ENCODE measurements at places on chromosomes 12 and 14.

DNA sequence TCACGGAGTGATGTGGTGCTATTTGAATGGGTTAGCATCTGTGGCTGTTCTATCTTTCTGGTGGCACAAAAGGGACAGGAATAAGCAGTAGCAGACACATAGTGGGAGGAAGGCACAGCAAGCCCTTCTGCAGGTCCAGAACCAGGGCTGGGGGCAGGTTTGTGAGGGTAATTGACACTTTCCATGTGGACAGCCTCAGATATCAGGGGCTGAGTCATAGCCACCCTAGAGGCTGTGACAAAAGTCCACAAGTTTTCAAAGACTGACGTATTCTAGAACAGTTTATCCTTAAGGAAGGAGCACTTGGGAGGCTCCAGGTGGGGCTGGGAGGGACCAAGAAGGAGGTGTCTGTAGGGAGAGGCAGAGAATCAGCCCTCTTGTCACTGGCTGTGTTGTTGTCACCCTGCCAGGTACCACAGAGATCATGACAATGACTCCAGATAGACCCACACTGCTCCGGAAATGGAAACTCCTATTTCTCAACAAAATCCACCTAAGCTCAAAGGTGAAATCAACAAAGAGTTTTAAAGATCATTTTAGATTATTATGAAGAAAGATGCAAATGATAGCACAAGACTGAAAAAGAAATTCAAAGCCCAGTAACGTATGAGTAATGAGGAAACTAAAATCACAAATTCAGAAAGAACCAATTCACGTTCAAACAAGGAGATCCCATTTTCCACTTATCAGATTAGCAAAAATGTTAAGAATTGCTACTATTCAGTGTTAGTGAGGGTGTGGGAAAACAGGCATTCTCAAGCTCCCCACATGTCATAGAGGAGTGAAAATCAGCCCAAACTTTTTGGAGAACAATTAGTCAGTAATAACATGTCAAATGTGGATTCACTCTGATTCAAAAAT, 48.3 kb downstream of the NFKBIA start:
- DNase-seq = no peak

DNA sequence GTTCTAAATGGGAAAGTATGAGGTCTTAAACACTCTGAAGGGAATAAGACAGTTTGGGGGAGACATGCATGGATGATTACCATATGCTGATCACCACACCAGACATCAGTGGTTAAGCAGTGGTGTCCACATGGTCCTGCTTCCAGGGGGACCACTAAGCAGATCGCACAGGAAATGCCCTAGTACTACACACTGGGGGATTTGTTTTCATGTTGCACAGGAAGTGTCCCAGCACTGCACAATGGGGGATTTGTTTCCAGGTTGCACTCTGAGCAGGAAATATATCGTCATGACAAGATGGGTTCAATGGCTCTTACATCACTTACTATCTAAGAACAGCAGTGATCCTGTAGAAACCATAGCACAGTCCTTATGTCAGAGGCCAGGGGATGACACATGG, 245.5 kb downstream of the BCL11B start:
- no peak for DNase-seq

- no peak for DNase-seq
Observed at GRCh38 chr12:104975587-104976343, 10.4 kb upstream of the NOPCHAP1 start.

DNA sequence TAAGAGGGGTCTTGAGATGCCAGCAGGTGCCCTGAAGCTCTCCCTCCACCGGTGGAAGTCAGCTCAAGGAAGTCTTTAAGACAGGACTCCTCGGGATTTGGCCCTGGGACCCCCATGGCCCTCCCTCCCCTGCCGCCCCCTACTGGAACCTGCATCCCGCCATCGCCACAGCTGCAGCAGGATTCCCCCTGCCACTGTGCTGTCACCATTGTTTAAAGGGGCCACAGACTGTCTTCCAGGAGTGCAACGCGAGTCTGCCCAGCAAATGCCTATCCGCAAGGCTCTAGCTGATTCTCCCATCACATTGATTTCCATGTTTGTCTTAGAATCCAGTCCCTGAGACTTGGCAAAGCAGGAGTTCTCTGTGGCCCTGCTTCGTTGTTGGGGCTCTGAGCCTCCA, 770.8 kb upstream of the ALG10B start:
- no peak for DNase-seq

DNA sequence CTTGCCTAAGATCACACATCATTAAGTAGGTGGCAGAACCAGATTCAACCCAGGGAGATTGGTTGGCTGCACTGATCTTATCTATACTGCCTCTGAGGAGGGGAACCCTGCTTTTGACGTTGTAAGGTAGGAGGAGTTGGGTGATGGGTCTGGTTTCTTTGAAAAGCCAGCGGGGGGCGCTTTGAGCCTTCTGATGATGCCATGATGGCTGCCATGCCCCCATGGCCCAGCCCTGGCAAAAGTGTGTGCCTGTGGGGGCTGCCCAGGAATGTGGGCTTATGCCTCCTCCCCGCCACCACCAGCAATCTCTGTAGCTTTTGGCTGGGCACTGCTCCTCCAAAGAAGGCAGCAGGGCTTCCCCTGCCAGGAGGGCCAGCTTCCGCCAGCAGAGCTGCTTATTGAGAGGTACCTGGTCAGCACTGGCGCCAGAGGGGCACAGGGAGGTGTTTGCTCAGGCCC, 224.3 kb downstream of the SLC41A2 start:
- DNase-seq = no peak

GRCh38 chr12:19998961-19999804, 369.2 kb upstream of the PDE3A start:
- DNase-seq = no peak

- DNase-seq = no peak
Observed at GRCh38 chr14:102392506-102392905, 29.8 kb downstream of the TECPR2 start.

- peak; percentile 64 for DNase-seq
Observed at GRCh38 chr12:47818467-47819137, 1.1 kb downstream of the HDAC7 start.

DNA sequence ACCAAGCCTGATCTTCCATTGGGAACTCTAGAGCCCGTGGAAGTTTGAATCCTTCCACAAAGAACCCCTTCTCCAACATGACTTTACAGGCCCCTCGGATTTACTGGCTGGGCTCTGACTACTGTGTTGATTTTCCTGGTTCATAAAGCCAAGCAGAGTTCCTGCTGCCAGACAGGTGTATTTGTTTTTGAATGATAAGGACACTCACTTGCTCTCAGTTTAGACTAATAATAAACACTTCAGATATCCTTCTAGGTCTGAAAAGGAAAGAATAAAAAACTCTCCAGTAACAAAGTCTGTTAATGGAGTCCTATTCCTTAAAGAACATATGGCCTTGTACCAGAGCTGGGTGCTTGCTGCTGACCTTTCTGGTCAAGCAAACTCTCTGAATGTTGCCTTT, 31.0 kb downstream of the SIX1 start:
- no peak for DNase-seq

GRCh38 chr12:39332661-39333175, 110.2 kb downstream of the KIF21A start:
- no peak for DNase-seq

- no peak for DNase-seq
Observed at GRCh38 chr14:51182131-51182565, 57.9 kb upstream of the TMX1 start.

DNA sequence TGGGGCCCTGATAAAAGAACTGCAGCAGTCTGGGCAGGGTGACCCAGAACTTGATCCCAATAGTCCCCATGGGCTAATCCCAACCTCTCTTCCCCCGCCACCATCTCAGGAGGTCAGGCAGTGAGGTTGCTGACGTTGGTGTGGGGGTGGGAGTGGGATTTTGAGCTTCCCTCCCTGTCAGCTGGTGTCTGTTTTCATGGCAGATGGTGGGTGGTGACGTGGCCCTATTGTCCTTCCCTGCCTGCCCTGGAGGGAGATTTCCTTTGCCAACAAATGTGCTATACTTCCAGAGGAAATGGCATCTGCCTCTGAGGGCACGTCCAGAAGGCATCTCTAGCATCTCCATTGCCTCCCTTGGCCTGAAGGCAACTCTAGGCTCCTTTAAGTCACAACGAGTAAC, 37.7 kb downstream of the NEUROD4 start:
- no peak for DNase-seq

DNA sequence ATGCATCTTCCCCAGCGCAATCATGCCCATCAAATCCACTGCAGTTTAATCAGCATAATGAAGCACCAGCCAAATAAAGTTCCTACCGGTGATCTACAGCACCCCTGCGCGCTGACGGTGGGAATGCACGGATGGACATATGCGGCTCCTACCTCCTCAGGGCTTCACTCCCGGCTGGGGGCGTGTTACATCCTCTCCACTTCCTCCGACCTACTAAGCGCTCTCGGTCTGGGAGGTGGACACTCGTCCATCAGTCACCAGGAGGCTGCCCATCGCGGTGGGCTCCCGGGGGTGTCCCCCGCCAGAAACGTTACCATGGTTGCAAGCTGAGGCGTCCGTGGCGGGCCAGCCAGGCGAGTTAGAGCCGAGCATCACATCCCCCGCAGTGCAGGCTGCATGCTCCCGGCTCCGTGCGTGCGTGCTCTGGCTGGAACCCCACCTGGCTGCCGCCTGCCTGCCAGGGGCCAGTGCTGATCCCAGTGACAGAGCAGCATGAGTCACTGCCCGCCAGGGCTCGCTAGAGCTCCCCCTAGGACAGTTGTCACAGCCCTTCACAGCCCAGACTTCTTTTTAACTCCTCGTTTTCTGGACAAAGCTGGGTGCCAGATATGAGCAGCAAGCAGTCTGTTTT, 73.0 kb downstream of the CIT start:
- peak; percentile 61 for DNase-seq

GRCh38 chr14:100778951-100779690, 46.8 kb upstream of the MEG3 start:
- DNase-seq = no peak

DNA sequence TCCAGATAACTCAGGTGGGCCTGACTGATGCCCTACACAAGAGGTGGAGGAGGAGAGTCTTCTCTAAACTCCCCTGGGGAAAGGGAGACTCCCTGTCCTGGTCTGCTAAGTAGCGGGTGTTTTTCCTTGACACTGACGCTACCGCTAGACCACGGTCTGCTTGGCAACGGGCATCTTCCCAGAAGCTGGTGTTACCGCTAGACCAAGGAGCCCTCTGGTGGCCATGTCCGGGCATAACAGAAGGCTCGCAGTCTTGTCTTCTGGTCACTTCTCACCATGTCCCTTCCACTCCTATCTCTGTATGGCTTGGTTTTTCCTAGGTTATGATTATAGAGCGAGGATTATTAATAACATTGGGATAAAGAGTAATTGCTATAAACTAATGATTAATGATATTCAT, 965.5 kb downstream of the TMEM121 start:
- no peak for DNase-seq

GRCh38 chr14:105881021-105881930, 354.9 kb downstream of the TMEM121 start:
- DNase-seq = no peak

GRCh38 chr14:94685681-94686485, 73.7 kb downstream of the SERPINA3 start:
- no peak for DNase-seq

DNA sequence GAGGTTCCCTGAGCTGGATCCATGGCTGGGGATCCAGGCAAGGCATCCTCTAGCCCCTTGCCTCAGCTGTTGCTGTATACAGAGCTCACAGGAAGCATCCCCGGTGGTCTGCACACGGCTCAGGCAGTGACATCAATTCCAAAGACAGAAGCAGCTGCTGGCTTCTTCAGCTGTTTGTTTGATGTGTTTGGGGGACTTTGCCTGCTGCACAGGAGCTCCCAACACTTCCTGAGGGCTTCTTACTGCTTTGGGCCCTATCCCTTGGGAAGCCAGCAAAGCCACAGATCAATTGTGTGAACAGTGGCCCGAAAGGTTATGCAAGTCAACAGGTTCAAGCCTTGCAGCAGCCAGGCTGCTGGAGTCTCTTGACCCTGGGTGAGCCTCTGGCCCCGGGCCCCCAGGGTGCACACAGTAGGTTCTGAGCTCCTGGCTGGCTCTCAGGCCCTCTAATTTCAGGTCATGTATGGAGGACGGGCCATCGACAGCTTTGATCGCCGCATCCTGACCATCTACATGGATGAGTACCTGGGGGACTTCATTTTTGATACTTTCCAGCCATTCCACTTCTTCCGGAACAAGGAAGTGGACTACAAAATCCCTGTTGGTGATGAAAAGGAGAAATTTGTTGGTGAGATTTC, 42.6 kb downstream of the CCDC92 start:
- DNase-seq = no peak

GRCh38 chr14:72380456-72380855, 448.2 kb downstream of the RGS6 start:
- DNase-seq = no peak

- no peak for DNase-seq
Observed at GRCh38 chr14:73715707-73716106, 1.5 kb upstream of the PNMA1 start.

DNA sequence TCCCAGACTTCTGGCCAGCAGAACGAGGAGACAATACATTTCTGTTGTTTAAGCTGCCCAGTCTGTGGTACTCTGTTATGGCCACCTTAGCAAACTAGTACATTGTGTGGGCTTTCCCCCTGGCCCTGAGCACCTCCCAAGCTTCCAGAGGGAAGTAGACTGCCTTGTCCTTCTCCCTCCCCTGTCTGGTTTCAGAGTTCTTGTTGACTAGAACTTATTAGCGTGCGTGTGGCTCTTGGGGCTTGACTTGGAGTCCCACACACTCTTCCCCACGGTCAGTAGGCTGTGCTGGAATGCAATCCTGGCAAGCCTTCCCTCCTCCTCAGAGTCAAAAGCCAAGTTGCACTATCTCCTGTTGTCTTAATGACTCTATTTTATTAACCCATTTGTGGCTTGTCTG, 27.7 kb downstream of the FBLN5 start:
- no peak for DNase-seq

DNA sequence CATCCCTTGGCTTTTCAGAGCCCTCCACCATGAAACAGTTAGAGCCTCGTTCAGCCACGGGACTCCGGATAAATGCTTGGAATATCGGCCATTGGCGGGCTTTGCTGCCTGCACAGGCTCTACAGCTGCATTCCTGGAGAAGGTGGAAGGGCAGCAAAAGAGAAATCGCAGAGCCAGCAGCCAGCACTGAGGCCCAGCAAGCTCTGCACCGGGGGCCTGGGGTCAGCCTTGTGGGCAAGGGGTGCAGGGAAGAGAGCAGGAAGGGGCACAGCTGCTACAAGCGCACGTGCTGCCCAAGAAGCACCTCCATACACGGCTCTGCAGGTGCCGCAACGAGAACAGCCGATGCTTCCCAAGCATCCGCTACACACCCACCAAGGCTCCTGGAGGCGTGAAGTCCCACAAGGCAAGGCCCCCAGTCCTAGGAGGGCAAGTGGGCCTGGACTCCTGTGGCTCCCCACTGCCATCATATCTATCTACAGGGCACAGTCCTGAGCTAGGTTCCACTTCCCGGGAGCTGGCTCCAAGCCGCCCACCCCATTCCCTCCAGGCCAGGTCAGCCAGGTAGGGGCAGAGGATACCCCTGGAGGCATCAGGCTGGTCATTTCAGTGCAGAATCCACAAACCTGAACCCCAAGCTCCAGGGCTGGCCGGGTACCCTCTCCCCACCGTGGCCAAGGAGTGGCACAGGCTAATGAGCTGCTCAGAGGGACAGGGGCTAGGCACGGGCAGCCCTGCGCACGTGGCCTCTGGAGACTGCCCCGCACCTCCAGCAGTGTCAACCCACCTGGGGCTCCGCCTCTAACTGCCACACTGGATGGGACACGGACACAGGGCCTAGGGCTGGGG, 40.2 kb downstream of the CCNK start:
- DNase-seq = no peak

Data from C1 segment of cervical spinal cord (tissue), 14 donors.